Stimulated activated CD8-positive, alpha-beta memory T cell treated with anti-CD3 and anti-CD28 coated beads, Interleukin-15, amount 100 ng/mL, for 4 hours (primary cell): ENCODE measurements at places on chromosomes 6 and 20.

- DNase-seq, result no peak
Measured at GRCh38 chr20:63695424-63696305, 787 bp upstream of the TNFRSF6B start.

DNA sequence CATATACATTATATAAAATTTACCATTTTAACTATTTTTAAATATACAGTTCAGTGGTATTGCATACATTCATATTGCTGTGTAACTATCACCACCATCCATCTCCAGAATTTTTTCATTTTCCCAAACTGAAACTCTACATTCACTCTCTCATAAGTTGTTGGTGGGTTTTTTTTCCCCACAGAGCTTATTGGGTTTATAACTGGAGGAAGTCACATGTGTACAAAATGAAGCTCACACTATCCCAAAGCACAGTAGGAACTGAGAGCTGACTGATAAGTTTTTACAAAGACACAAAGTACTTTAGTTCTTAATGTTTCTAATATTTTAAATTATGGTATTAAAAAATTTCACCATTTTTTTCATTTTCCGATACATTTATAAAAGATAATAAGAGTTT, 78.8 kb upstream of the TNFAIP3 start:
- no peak for DNase-seq

- DNase-seq, result no peak
Measured at GRCh38 chr6:41581381-41581991, 35.3 kb downstream of the FOXP4 start.

DNA sequence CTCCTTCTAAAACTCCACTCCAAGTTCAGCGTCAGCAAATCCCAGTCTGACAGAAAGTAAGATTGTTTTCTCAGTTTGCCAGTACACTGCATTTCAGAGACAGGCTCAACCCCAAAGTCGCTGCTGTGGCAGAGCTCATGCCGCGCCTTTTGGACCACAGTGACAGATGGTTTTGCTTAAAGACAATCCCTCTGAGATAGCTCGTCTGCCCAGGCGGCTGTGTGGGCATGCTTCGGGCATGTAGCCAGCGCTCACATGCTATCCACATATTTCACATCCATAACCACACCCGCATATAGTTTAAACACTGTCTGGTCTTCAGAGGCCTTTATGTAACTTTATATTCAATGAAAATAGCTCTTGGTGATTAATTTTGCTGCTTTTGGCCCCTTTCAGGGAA, 14.7 kb upstream of the PXDC1 start:
- no peak for DNase-seq

- no peak for DNase-seq
Measured at GRCh38 chr20:46085179-46085851, 4.4 kb downstream of the NCOA5 start.

GRCh38 chr6:11015102-11015501, 29.0 kb downstream of the ELOVL2 start:
- DNase-seq, result no peak

- DNase-seq, result no peak
Measured at GRCh38 chr20:5567644-5568043, 182.6 kb upstream of the SHLD1 start.

- no peak for DNase-seq
Measured at GRCh38 chr6:161091972-161092701, 100.6 kb downstream of the MAP3K4 start.

- DNase-seq, result no peak
Measured at GRCh38 chr6:38432479-38432878, 207.2 kb downstream of the BTBD9 start.

- no peak for DNase-seq
Measured at GRCh38 chr6:72661411-72661810, 39.5 kb downstream of the KCNQ5 start.

DNA sequence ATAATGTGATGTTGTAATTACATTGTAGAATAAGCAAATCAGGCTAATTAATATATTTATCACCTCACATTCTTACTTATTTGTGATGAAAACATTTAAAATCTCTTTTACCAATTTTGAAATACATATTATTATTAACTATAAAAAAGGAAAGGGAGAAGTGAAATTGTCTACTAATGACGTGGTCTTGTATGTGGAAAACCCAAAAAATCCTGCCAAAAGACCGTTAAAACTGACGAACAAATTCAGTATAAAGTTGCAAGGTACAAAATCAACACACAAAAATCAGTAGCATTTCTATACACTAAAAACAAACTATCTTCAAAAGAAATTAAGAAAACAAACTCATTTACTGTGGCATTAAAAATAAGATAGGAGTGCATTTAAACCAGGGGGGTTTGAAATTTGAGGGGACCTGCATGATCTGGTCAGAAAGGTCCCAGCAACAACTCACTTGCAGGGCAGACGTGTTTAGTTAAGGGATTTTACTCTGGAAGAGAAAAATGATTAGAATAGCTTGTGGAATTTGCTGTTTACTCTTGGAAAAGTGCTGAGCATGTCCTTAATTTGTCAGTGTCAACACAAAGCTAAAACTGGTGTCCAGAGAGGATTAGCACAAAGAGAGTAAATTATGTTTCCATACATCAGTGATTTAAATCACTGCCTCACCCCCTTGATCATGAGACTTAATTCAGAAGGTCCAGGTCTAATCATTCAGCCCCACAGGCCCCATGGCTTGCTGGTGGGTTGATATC, 235.0 kb upstream of the RIN2 start:
- no peak for DNase-seq

DNA sequence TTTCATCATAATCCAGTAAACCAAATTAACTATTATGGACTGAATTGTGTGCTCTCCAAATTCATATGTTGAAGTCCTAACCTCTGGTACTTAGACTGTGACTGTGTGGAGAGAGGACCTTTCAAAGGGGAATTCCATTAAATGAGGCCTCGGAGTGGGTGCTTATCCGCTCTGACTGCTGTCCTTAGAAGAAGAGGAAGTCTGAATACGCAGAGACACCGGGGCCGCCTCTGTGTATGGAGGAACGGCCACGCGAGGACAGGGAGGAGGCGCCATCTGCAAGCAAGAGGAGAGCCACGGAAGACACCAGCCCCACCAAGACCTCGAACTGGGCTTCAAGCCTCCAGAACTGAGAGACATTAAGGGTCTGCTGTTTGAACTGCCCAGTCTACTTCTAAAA, 35.6 kb upstream of the RPS6KA2 start:
- DNase-seq, result no peak

- DNase-seq, result no peak
Measured at GRCh38 chr6:96963809-96964208, 39.3 kb downstream of the KLHL32 start.
